ENCODE measurements at places on chromosomes 6 and 20.

- no peak for DNase-seq
Observed at GRCh38 chr20:40481337-40481736, 207.7 kb downstream of the MAFB start.

DNA sequence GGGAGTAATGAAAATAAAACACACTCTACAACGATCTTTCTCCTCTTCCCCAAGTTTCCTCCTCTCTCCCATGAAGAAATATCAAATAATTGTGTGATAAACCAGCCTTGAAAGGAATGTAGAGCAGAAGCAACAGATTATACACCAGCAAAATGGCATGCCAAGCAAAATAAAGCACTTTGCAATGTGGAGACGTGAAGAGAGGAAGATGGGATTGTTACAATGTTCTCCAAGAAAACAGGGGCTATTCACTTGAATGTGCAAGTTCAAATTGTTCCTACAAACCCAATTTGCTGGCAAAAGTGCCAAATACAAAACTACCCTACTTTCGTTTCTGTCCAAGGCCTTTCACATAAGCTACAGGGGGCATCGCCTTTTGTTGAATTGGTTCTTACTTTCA lies 185.1 kb downstream of the PDE7B start:
- no peak for DNase-seq

- no peak for DNase-seq
Observed at GRCh38 chr20:38211200-38212097, 46.4 kb upstream of the TGM2 start.

- no peak for DNase-seq
Observed at GRCh38 chr6:89350281-89350966, 2.1 kb downstream of the UBE2J1 start.

GRCh38 chr20:35908007-35908406 lies 46.3 kb downstream of the SCAND1 start:
- no peak for DNase-seq

- no peak for DNase-seq
Observed at GRCh38 chr6:101400326-101401135, 7.0 kb downstream of the GRIK2 start.

- no peak for DNase-seq
Observed at GRCh38 chr6:108541843-108542759, 18.6 kb upstream of the FOXO3 start.

- DNase-seq: no peak
Observed at GRCh38 chr6:109051301-109052017, 43.2 kb downstream of the SESN1 start.

- no peak for DNase-seq
Observed at GRCh38 chr6:96522465-96523009, 931 bp downstream of the UFL1 start.

DNA sequence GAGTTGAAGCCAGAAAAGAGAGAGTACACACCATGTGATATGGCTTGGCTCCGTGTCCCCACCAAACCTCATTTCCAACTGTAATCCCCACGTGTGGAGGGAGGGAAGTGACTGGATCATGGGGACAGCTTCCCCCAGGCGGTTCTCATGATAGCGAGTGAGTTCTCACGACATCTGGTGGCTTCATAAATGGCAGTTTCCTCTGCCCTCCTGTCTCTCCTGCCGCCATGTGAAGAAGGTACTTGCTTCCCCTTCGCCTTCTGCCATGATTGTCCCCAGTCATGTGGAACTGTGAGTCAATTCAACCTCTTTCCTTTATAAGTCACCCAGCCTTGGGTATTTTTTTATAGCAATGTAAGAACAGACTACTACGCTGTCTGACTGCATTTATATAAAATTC lies 40.3 kb downstream of the TAF4 start:
- DNase-seq: no peak

DNA sequence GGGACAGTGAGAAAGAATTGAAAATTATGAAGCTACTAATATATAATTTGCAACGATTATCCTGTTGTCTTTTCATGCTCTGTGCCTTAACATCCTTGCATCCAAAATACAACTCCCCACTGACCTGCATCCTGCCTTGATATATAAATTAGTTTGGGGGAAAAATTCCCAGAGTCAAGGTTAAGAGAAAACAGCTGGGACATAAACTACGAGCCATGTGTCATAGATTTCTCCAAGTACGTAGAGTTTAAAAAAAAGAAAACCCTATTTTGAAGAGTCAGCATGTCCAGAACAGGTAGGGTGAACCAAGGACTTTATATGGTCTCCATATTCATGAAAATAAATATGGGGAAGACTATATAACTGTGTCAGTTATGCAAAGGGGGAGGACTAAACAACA lies 123.8 kb upstream of the MARCKS start:
- DNase-seq: no peak

GRCh38 chr6:136646377-136646776 lies 96.2 kb upstream of the MAP7 start:
- DNase-seq: no peak

- DNase-seq: no peak
Observed at GRCh38 chr6:158372574-158372973, 60.3 kb downstream of the TULP4 start.

DNA sequence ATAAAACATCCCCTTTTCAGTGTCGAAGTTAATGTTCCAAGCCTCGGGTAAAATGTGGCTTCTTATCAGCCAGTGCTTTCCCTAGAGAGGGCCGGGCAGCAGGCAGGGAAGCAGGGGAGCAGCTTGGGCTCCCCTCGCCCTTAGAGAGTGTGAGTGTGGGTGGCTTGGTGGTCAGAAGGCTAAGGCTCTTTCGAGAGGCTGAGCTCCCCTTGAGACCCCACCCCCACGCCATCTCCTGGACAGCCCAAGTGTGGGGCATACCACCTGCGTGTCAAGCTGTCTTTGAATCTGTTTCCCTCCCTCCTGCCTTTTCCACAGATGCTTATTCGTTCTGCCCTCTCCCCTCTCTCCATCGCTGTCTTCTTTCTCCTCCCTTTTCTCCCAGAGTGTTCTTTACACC lies 95.1 kb upstream of the FOXP4 start:
- DNase-seq: no peak

DNA sequence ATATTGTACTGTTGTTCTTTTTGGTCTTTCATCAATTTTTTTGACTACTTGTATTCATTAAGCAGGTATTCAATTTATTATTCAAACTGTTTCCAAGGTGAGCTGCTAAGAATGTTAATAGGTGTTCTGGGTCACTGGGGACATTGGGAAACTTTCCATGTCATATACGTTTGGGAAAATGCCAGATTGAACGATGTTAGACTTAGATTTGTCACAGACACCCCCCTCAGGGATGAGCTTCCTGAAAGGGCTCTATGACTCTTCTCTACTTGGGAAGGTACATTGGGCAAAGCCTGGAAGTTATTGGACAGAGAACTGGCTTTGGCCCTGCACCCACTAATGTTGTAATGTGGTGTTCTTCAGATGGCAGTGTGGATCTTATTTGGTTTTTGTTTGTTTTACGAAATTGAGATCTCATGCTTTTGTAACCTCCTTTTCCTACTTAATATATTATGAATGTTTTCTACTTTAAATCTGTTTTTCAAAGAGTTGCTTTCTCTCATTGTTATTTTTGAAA lies 42.1 kb downstream of the PLCB4 start:
- no peak for DNase-seq

DNA sequence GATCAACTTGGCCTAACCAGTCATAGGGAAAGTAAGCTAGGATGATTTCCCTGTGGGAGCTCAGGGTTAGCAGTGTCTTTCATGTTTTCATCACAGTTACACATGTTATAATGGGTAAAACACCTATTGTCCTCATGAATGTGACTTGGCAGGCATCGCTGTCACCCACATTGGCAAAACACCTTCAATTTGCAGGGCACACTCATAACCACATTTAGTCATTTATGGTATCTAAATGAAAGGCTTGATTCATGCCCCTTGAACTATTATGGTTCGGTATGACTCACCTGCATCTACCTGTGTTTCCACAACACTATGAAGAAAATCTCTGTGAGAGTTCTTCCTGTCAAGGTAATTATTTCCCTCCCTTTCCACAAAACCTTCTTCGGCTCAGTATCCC lies 49.2 kb downstream of the FRK start:
- DNase-seq: no peak

GRCh38 chr6:21726676-21727075 lies 133.1 kb downstream of the SOX4 start:
- no peak for DNase-seq

DNA sequence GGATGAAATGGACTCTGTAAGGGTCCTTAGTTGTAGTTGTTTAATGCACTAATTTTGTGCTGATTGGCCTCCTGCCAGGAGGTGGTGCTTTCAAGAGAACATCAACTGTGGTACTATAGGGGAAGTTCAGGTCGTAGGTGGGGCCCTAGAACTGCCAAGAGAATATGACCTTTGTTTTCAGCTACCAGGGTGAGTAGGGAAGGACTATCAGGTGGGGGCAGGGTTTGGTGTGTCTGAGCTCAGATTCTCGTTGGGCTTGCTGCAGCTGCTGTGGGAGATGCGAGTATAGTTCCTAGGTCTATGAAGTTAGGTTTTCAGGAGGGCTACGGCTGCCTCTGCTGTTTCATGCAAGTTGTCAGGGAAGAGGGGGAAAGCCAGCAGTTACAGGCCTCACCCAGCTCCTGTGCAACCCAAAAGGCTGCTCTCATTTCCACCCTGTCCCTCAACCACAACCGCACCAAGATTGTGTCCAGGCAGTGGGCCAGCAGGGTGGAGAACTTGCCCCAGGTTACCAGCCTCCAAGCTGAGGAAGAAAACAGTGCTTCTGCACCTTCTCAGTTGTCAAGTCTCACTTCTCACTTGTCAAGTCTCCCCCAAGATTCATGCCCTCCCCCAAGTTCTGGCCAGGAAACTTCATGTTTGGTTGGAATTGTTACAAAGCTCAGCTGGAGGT lies 626.5 kb upstream of the MAP3K7 start:
- no peak for DNase-seq

DNA sequence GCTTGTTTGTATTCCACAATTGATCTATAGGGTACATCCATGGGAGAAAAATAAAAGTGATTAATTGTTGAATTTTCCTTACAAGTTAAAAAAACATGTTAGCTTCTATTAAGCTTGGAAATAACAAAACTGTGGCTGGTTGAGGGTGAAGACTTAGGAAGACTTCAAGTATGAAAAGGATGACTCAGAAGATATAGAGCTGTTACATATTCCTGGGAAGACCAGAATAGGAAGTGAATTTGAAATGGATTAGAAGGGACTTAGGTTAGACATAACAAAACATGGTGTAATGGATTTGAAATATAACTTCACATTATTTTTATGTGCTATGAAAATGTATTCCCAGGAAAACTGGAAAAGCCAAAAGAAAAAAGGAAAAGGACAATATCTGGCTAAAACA lies 732.2 kb downstream of the HDGFL1 start:
- no peak for DNase-seq

GRCh38 chr6:105966481-105966880 lies 119.7 kb upstream of the PRDM1 start:
- DNase-seq: no peak

DNA sequence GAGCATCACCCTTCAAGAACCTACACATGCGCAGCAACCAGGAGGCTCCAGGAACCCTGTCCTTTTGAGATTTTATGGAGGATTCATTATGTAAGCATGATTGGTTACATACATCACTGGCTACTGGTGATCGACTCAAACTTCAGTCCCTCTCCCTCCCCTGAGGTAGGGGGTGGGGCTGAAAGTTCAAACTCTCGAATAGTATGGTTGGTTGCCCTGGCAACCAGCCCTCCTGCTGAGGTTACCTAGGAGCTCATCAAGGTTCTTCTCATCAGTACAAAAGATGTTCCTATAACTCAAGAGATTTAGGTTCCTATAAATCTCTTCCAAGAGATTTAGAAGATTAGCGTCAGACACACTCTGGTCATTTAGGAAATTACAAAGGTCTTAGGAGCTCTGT lies 21.9 kb upstream of the ZSCAN9 start:
- DNase-seq: peak; percentile 36

- no peak for DNase-seq
Observed at GRCh38 chr6:156396068-156396771, 381.0 kb upstream of the ARID1B start.

GRCh38 chr6:125316621-125317020 lies 14.9 kb upstream of the HDDC2 start:
- no peak for DNase-seq

DNA sequence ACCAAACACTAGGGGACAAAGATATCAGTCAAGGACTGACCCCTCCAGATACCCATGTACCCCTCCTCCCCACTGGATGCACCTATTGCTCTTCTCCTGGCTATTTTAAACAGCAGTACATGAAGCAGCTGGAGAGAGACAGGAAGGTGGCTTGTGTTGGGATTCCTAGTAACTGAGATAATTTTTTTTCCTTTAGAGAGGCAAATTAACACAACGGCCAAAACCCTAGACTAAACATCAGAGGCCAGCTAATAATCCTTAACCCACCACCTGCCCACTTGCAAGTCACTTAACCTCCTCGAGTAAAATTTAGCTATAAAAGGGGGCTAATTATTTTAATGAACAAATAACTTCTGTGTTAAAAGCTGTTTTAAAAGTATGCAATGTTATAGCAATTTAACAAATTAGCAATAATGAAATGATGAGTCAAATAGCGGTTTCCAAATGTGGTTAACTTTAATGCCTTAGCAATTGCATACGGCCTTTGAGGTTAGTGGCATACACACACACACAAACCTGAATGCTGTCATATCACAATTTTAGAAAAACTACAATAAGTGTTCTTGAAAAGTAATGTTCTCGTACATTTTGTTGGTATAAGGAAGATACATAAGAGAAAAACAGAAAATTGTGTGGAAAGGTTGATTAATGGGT lies 151.7 kb downstream of the FRK start:
- DNase-seq: no peak

- DNase-seq: no peak
Observed at GRCh38 chr6:105174512-105174911, 5.3 kb downstream of the POPDC3 start.

GRCh38 chr6:150452428-150453243 lies 83.8 kb downstream of the IYD start:
- peak; percentile 22 for DNase-seq

GRCh38 chr6:127737009-127737486 lies 160.1 kb downstream of the C6orf58 start:
- peak; percentile 40 for DNase-seq

DNA sequence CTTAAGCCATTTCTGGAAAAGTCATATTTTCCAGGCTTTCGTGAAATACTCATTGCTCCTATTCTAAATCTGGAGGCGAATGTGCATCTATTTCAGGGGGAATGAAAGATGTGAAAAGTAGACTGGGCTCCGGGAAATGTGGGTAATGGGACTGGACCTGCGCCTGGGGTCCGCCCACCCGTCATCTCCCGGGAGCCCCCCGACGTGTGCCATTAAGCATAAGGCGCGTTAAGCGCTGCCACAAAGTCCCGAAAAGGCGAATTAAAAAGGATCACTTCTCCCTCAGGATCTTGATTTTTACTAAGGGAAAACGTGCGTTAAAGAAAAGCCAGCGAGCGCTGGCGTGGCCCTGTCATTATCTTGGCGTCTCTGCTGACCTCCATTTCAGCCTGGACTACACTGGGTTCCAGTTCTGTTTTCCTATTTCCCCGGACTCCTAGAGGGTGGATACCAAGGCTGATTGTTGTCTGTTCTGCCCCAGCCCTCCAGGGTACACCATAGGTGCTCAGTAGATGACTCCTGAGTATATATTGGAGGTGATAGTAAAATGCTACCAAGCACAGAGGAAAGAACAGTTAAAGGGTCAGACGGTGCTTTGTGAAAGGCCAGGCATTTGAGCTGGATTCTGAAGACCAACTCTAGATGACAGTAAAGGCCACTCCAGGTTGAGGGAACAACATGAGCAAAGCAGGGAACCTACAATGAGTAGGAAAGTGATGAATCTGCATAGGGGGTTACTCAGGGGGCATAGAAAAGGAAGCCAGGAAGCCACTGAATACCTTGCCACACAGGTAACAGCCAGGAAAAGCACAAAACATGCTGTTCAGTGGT lies 89.2 kb upstream of the ARID1B start:
- peak; percentile 1 for DNase-seq

GRCh38 chr6:106398621-106399020 lies 38.1 kb downstream of the CRYBG1 start:
- DNase-seq: no peak
